ENCODE measurements at places on chromosomes 16 and 17.

GRCh38 chr16:67155295-67156142, 4.2 kb downstream of the TRADD start:
- peak; percentile 37 for DNase-seq

DNA sequence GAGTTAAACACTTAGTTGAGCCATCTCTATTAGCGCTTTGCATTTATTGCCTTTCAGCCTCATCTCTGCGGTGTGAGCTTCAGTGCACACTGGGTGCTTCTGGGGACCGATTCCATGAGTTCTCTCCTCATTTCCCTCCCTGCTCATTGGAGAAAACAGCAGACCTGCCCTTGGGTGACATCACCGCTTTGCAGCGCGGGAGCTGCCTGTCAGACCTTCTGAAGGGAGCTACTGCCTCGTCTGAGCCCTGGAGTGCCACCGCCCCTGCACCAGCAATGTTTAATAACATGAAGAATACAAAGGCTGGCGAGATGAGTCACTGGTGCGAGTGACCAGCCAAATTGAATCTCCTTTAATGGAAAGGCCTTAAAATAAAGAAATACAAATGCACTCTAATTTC, 30.2 kb upstream of the CPPED1 start:
- DNase-seq, result no peak

DNA sequence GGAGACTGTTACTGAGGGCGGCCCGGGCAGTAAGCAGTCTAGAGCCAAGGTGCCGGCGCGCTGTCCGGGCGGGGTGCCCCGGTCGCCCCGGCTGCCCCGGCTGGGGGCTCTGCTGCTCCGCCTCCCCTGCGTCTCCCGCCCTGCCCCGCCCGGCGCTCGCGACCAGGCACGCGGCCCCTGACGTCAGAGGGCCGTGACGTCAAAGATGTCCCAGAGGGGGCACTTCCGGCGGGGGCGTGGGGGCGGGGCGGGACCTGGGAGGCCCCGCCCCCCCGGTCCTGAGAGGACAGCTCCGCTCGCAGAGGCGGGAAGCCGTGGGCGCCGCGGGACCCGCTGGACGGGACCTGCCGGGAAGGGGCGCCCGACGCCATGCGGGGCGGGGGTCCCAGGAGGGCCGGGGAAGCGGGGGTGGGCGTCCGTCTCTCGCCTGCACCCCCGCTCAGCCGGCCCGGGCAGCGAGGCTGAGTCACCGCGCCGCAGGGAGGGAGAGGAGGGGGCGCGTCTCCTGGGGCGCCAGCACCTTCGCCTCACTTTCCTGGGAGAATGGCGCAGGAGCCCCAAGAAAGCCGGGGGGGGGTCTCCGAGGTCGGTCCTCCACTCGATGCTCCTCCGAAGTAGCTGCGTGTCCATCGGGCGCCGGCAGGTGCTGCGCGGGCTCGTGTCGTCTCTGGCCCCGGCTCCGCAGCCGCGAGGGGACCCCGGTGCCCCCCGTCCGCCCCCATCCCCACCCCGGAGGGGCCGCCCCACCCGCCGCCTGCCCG, 4.4 kb upstream of the HIC1 start:
- no peak for DNase-seq

DNA sequence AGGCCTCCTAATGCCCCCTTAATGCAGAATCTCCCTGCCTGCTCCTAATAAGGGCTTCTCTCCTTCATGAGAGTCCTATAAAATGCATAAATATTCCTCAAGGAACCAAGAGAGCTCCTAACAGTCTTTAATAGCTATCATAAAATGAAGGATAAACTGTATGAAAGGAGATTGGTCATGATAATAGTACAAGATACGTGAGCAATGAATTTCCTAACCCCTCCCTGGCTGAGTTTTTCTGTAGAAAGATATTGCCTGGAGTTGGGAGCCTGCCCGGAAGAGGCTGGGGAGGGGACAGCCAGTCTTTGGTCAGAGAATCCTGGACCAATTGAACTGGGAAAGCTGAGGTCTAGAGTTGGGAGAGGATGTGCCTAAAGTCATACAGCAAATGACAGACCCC, 321.9 kb upstream of the CDH5 start:
- no peak for DNase-seq

DNA sequence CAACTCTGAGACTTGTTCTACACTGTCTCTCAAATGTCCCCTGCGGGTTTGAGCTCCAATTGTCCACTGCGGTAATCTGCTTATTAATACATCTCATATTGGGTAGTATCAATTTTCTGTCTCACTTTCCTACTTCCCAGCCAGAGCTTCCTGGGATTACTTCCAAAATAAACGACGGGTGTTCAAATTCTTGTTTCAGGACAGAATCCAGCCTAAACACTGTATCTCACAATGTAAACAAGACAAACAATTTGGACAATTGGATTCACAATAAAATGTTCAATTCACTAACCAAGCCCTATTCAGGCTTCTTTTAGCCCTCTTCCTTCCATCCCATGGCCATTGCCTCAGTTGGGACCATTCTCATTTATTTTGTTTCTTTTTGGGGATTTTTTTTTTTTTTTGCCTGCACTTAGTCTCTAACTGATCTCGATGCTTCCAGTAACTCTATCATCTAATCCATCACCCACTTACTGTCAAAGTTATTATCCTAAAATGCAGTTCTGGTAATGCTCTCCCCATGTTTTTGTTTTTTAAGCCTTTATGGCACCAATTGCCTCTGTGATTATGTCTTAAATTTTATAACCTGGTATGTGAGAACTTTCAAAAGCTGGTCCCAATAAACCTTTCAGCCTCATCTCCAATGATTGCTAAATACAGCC, 2.0 kb upstream of the VAT1L start:
- no peak for DNase-seq

DNA sequence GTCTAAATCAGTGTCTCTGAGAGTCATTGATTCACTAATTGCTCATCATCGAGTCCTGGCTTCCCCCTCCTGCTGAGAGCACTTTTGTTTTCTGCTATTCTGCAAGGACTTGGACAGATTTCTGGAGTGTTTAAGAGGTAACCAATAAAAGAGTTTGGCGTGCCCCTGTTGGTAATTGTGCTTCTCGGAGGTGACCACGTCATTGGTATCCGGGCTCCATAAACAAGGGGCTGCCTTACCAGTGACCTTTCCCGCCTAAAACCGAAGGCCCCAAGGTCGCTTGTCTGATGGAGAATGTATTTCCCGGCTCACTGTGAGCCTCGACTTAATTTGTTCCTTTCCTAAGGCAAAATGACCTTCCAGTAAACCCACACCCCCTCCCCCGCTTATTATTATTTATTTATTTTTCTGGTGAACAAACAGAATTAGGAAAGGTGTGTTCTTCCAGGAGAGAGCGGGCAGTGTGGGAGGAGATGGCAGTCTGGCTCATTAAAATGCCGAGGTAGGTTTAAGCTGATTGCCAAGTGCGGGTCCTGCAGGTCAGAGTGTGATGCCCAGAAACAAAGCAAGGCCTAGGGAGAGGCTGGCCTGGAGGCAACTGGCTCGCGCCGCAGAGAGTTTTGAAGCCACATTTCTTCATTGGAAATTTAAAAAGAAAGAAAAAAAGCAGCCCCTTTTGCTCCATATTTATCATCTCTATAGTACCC, 30.2 kb downstream of the MSI2 start:
- no peak for DNase-seq

DNA sequence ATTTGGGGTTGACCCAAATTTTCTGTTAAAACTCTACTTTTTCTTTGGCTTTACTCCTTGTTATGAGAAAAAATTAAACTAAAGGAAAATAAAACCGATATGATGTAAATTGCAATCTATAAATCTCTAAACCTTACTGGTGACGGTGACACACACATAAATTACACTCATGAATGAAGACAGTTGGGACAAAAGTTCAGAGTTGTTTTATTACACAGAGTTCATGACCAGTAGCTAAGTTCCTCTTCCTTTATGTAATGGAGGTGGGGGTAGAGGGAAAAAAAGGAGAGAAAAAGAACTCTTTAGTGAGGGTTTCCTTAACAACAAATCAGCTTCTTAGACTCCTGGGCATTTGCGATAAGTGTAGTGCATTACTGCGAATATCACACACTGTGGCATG, 220.7 kb downstream of the KCNJ2 start:
- DNase-seq, result no peak

GRCh38 chr16:81481207-81481821, 36.7 kb downstream of the CMIP start:
- no peak for DNase-seq

DNA sequence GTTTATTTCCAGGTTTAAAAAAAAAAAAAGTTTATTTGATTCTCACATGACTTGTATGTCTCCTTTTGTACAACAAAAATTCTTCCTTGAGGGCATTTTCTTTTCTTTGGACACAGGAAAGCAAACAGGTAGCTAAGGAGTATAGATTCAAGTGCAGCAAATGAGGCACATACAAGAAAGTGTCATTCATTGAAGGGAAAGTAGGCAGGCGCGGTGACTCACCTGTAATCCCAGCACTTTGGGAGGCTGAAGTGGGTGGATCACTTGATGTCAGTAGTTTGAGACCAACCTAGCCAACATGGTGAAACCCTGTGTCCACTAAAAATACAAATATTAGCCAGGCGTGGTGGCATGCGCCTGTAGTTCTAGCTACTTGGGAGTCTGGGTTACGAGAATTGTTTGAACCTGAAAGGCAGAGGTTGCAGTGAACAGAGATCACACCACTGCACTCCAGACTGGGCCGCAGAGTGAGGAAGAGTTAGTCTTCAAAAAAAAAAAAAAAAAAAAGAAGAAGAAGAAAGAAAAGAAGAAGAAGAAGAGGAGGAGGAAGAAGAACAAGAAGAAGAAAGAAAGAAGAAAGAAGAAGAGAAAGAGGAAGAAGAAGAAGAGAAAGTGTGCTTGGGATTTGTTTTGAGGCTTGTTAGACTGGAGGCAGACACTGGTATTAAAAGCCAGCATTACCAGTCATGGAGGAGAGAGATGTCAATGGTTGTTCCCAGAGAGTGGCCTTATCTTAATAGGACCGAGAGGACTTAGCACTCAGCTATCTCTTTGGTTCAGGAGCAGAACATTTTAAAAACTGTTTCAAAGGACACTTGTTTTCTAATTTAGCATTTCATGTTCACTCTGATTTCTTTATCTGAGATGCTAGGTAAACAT, 19.7 kb downstream of the GINS3 start:
- no peak for DNase-seq

- DNase-seq, result no peak
Observed at GRCh38 chr17:5545051-5545987, 39.0 kb downstream of the NLRP1 start.

DNA sequence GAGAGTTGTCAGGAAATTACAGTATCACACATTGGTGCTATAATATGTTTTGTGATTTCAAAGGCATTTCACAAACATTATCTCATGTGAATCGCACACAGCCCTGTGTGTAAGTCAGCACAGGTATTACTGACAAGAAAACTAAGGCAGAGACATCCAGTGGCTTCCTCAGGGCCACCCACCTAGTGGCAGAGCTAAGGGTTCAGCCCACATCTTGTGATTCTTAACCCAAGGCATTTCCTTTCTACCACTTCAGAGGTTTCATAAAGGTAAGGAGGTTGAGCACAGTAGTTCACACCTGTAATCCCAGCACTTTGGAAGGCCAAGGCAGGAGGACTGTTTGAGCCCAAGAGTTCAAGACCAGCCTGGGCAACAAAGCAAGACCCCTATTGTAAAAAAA, 58.2 kb downstream of the STX8 start:
- DNase-seq, result no peak

GRCh38 chr16:78689028-78689427, 589.6 kb downstream of the WWOX start:
- no peak for DNase-seq

GRCh38 chr17:21033350-21033749, 9.5 kb downstream of the USP22 start:
- no peak for DNase-seq

GRCh38 chr17:43940630-43941029, 1.6 kb downstream of the PPY start:
- no peak for DNase-seq
